ENCODE measurements at places on chromosomes 2 and 18.

GRCh38 chr18:10231220-10231619 lies 223.2 kb upstream of the APCDD1 start:
- DNase-seq, result no peak

- no peak for DNase-seq
These were observed 161.6 kb upstream of the NCK2 start for GRCh38 chr2:105582952-105583660.

- DNase-seq, result no peak
These were observed 133.1 kb upstream of the SEC11C start for GRCh38 chr18:59006461-59007067.

GRCh38 chr2:54559006-54559445 lies 102.9 kb downstream of the SPTBN1 start:
- no peak for DNase-seq

- DNase-seq, result peak; percentile 13
These were observed 323.5 kb downstream of the AFF3 start for GRCh38 chr2:99818842-99819241.

GRCh38 chr2:98709535-98709934 lies 21.4 kb downstream of the MGAT4A start:
- DNase-seq, result no peak

GRCh38 chr2:75640621-75641121 lies 5.9 kb upstream of the MRPL19 start:
- peak; percentile 28 for DNase-seq

- DNase-seq, result peak; percentile 18
These were observed 58.1 kb downstream of the NCKAP1 start for GRCh38 chr2:182980115-182980514.

GRCh38 chr2:64273524-64274398 lies 129.5 kb upstream of the PELI1 start:
- DNase-seq, result no peak

DNA sequence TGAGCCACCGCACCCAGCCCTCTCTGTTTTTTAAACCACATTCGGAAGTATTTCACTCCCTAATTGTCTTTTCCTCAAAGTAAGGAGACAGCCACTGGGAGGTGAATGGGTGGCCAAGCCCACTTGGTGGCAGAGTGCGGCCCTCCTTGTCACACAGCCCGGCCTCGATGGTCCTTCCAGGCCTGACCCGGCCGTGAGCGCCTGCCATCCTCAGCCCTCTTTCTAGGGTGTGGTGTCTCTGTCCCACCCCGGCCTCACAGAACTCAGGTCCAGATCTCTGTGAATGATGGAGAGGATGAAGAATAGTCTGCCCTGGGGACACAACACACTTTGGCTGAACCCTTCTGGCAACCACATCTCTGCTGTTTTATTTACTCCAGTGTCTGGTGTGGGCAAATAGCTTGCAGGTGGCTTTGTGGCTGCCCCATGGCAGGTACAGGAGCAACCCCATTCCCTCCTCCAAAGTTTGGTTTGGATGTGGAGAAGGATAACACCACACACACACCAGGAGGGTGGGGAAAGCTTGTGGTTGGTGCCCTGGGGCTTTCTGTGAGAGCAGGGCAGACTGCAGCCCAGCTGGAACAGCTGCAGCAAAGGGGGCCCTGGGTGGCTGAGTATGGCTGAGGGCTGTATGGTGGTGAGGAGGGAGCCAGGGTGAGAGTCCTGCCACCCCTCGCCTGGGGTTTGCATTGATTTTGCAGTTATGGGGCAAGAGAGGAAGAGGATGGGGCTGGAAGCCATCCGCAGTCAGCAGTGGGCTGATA lies 88.6 kb downstream of the FAM168B start:
- DNase-seq, result no peak

- DNase-seq, result no peak
These were observed 174.6 kb downstream of the TGIF1 start for GRCh38 chr18:3624546-3624934.

DNA sequence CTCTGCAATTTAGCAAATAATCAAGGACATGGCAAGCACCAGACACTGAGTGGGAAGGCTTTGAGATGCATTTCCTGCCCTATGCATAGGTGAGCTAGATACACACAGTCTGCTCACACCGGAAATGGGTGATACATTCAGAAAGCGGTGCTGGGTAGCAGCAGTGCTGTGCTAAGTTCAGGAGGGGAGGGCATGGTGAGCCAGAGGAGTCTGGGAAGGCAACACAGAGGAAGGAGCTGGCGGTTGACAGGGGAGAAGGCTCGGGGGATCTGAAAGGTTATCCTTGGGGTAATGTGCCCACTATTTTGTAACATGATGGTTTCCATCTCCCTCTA lies 57.4 kb upstream of the EPAS1 start:
- peak; percentile 26 for DNase-seq

- no peak for DNase-seq
These were observed 190.3 kb downstream of the C1D start for GRCh38 chr2:67872481-67872880.

GRCh38 chr2:119897736-119898395 lies 115.0 kb upstream of the EPB41L5 start:
- no peak for DNase-seq

GRCh38 chr18:5895299-5895875 lies at the start of gene TMEM200C:
Gene TMEM200C, minus strand, starts transcription at chr18:5895522. Its CDS starts 3,459 bp downstream, at chr18:5892063.
- DNase-seq, result no peak
